B cell (primary cell): ENCODE measurements at places on chromosomes 16 and 17. TPM values are rescaled to one million over a fixed set of nuclear protein-coding genes. Genes with fewer than 3 reads are reported as not detected.
A peak's percentile ranks its signal among the peaks of the same experiment; 100 is the strongest.

The MT1M gene
- total RNA-seq: not detected in 2 replicates

The CD7 gene
- 0.58 and 0.67 TPM in 2 replicates for total RNA-seq

The OR3A3 gene
- not detected in 2 replicates for total RNA-seq

The PYDC1 gene
- total RNA-seq: not detected in 2 replicates

The PRAC1 gene
- not detected in 2 replicates for total RNA-seq

DNA sequence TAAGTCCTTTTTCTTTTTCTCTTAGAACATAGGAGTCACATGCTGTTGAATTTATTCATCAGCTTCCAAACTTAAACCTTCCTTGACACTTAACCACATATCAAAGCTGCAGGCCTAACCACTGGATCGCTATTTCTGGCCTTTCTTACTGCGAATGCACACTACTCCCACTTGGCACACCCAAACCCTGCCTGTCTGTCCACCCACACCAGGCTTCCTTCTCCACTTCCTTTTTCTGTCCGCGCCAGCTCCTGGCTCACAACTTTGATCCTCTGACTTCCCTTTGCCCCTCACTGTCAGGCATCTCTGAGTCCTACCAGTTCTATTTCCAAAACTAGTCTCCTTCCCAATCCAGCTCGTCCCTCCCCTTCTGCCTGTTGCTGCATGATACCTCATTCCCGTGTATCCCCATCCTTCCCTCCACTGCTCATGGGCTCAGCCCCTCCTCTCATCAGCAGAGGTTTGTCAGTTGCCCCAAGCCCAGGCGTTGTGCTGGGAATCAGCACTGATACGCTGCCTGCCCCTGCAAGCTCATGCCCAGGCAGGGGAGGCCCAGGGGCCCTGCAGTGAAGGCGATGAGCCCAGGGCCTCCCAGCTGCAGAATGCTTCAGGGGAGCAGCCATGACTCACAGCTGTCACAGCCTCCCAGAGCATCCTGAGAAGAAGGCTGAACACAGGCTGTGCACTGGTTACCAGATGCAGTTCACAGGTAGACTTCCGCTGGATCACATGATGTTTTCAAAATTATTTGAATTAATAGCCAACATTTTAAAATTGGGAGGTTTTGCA lies 179.8 kb downstream of the KATNIP start:
- no peak overlapping the region for H3K27ac ChIP-seq
- no peaks in the 10 kb centered on the region for H3K27me3 ChIP-seq
- no peak for DNase-seq
- H3K36me3 ChIP-seq: no peaks in the 10 kb centered on the region
- no peak overlapping the region for H3K4me3 ChIP-seq
- H3K4me1 ChIP-seq: no peaks in the 10 kb centered on the region

DNA sequence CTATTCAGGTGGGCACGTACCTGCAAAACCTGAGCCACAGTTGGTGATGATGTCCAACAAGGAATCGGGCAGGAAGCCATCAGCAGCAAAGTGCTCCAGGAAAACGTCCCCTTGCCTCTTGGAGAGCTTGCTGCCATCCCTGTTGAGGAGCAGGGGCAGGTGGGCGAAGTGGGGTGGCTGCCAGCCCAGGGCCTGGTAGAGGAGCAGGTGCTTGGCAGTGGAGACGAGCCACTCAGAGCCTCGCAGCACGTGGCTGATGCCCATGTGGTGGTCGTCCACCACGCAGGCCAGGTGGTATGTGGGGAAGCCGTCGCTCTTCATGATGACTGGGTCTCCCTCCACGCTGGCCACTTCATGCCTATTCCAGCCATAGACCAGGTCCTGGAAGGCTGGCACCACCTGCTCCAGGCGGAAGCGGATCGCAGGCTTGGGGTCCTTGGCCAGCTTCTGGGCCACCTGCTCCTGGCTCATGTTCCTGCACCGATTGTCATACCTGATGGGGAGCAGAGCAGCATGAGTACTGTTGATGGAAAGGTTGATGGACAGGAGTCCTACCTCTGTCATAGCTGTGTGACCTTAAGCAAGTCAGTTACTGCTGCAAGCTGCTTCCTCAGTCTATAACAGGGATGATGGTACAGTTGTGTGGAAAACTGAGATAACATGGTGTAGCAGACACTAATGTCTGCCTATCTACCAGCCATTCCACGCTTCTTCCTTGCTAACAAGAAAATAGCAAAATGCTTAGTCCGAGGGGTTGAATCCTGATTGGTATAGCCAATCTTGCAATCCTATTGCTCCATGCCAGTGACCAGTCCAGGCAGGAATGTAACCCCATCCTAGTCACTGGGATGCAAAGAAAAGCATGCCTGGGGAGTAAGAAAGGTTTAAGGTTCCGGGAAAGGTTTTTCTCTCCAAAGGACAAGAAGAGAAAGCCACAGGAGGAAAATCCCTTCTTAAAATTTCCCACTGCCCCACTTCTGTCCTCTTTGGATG lies 22.0 kb downstream of the EARS2 start:
- H3K27me3 ChIP-seq: no peaks in the 10 kb centered on the region
- no peak for DNase-seq
- H3K4me1 ChIP-seq: no peaks in the 10 kb centered on the region
- no peak overlapping the region for H3K4me3 ChIP-seq

DNA sequence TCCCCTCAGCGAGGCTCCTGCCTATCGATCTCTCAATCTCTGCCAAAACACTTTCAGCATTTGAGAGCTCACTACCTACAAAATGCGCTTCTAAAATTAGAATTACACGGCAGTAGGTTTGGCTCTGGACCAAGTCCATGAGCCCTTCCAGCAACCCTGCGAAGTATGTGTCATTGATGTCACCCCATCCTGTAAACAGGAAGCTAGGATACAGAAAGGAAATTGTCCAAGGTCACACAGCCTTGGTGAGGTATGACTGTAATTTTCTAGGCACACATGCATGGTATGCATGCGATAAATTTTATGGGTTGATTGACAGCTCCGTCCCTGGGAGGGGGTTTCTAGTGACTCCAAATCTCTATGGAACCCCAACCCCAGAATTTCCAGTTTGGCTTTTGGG lies 330.3 kb upstream of the CDH5 start:
- H3K4me3 ChIP-seq: no peak overlapping the region
- no peaks in the 10 kb centered on the region for H3K4me1 ChIP-seq
- no peaks in the 10 kb centered on the region for H3K36me3 ChIP-seq
- H3K27ac ChIP-seq: no peak overlapping the region
- no peaks in the 10 kb centered on the region for H3K27me3 ChIP-seq

DNA sequence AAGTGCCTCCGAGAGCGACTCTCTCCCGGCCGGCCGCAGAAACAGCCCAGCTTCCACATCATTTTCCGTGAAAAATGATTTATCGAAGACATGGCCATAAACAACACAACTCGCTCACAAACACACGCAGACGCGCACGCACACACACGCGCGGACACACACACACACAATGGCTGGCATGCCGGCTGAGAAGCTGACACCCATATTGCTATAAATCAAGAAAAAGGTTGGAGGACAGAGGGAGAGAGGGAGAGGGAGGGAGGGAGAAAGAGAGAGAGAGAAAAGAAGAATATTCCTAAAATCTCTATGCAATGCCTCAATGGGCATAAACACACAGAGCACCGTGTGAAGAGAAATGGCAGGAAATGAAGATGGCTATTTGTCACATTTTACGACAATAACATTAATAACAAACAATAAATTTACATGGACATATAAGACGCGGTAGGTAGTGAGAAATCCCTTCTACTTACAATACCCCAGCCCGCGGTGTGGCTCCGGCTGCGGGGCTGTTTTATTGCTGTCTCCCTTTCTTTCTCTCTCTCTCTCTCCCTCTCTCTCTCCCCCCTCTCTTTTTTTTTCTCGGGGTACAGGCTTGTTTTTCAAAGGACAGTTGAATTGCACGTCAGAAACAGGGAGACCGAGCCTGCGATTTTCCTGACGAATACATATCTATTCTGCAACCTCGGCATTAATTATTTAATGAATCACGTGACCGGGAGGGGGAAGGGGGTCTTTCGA lies 9.5 kb downstream of the HOXB4 start:
- DNase-seq: peak; percentile 16
- no peak overlapping the region for H3K27ac ChIP-seq
- H3K36me3 ChIP-seq: no peaks in the 10 kb centered on the region
- H3K4me1 ChIP-seq: peaks cover 5% of the 10 kb centered on the region
- H3K27me3 ChIP-seq: peaks cover 61% of the 10 kb centered on the region

GRCh38 chr16:79601931-79602627 lies 1.5 kb upstream of the MAF start:
- peak; percentile 73 for DNase-seq
- H3K36me3 ChIP-seq: no peaks in the 10 kb centered on the region
- H3K27ac ChIP-seq: no peak overlapping the region
- peaks cover 39% of the 10 kb centered on the region for H3K27me3 ChIP-seq
- peak overlapping the region; percentile 84 for H3K4me3 ChIP-seq

DNA sequence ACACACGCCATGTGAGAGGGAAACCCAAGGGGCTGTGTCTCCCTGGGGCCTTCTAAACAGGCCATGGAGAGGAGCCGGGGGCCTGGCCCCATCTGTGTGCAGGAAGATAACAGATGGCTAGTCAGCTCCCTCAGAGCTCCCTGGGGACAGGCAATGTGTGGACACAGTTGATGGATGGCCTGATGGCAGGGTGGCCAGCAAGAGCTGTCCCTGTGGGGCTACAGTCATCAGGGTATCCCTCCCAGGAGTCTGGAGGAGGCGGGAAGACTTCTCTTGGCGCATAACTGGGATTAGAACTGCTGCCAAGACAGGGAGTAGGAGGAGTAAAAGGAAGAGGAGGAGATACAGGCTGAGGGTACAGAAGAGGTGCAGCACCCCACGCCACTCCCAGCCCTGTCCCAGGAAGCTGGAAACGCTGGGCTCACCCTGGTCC lies 17.3 kb downstream of the MYO18A start:
- peaks cover 3% of the 10 kb centered on the region for H3K4me1 ChIP-seq
- no peak overlapping the region for H3K27ac ChIP-seq
- H3K27me3 ChIP-seq: no peaks in the 10 kb centered on the region
- H3K4me3 ChIP-seq: no peak overlapping the region

DNA sequence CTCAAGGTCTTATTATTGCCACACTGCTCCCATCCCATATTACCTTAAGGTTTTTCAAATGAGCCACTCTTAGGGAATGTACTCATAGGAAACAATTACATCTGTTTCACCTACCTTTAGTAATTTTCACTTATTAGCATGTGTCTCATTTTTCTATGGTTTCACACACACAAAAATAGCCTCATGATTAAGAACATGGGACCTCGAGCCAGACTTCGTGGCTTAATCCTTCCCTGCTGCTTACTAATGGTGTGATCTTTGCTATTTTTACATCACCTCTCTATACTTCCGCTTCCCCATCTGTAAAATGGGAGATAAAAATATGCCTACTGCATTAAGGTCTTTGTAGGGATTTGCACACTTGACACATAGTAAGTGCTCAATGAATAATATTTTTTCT lies 38.5 kb downstream of the OTOA start:
- no peak for DNase-seq
- H3K27me3 ChIP-seq: peaks cover 16% of the 10 kb centered on the region
- peaks cover 14% of the 10 kb centered on the region for H3K4me1 ChIP-seq
- H3K27ac ChIP-seq: no peak overlapping the region
- no peak overlapping the region for H3K4me3 ChIP-seq

DNA sequence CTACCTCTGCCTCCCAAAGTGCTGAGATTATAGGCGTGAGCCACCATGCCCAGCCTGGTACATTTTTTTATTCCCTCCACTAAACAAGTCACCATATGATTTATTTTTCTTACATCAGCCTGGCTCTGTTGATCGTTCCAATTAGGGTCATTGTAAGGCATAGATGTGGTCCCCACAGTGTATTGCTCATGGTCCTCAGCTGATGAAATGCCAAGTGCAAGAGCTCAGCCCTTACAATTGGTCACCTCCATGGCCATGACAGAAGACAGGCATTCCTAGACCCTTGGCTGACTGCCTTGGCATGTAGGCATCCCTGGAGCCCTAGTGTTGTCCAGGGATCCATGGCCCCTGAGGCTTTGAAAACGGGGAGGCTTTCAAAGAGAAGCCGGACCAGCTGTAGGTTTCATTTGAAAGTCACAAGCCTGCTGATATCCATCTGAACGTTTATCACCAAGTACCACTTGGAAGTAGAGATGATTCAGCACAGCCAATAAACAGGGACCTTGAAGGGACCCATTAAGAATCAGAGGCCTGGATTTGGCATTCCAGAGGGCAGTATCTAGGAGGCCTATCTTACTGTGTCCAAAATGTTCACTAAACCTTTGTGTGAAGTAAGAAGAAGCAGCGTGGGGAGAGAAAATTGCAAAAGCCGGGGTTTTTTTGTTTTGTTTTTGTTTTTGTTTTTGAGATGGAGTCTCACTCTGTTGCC lies 20.6 kb upstream of the PRKCA start:
- H3K4me3 ChIP-seq: no peak overlapping the region
- H3K27me3 ChIP-seq: no peaks in the 10 kb centered on the region
- H3K4me1 ChIP-seq: no peaks in the 10 kb centered on the region
- no peak overlapping the region for H3K27ac ChIP-seq
- H3K36me3 ChIP-seq: no peaks in the 10 kb centered on the region

GRCh38 chr16:49366669-49367068 lies 6.9 kb upstream of the C16orf78 start:
- DNase-seq: no peak
- no peak overlapping the region for H3K27ac ChIP-seq
- H3K36me3 ChIP-seq: no peaks in the 10 kb centered on the region
- H3K4me1 ChIP-seq: peaks cover 7% of the 10 kb centered on the region
- H3K27me3 ChIP-seq: no peaks in the 10 kb centered on the region
- no peak overlapping the region for H3K4me3 ChIP-seq

- DNase-seq: no peak
- no peaks in the 10 kb centered on the region for H3K4me1 ChIP-seq
- no peaks in the 10 kb centered on the region for H3K27me3 ChIP-seq
- no peak overlapping the region for H3K27ac ChIP-seq
- no peak overlapping the region for H3K4me3 ChIP-seq
These were observed 7.2 kb downstream of the ADORA2B start for GRCh38 chr17:15952048-15952532.

DNA sequence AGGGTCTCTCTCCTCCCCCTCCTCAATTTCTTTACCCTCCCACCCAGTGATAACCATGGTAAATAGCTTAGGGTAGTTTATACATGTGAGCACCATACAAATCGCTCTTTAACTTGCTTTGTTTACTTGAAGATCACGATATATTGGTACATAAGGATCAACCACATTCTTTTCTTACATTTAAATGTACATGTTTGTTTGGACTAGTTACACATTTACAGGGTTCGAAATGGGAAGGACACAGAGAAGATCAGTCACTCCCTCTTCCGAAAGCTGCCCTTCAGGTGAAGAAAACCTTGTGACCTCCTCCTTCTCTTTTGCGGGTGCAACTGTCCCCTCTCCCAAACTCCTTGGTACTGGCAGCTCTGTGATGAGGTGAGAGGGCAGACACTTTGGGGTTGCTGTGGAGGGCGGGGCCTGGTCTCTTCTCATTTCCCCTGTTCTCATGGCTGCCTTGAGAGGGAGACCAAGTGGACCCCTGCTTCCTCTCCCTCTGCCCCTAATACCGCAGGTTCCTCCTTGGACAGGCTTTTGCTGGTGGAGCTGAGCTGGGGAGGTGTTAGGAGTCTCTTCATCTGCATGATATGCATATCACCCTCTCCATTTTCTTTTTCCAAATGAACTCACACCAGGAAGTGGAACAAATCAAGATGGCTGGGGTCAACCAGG lies 4.7 kb upstream of the PIK3R6 start:
- no peak overlapping the region for H3K4me3 ChIP-seq
- no peak overlapping the region for H3K27ac ChIP-seq
- H3K27me3 ChIP-seq: no peaks in the 10 kb centered on the region
- H3K4me1 ChIP-seq: no peaks in the 10 kb centered on the region
- H3K36me3 ChIP-seq: no peaks in the 10 kb centered on the region

- no peaks in the 10 kb centered on the region for H3K4me1 ChIP-seq
- no peak for DNase-seq
- peaks cover 41% of the 10 kb centered on the region for H3K36me3 ChIP-seq
- no peak overlapping the region for H3K4me3 ChIP-seq
- H3K27me3 ChIP-seq: no peaks in the 10 kb centered on the region
These were observed 10.4 kb downstream of the NCBP3 start for GRCh38 chr17:3835410-3836229.

- no peak for DNase-seq
- no peaks in the 10 kb centered on the region for H3K27me3 ChIP-seq
- H3K36me3 ChIP-seq: no peaks in the 10 kb centered on the region
- H3K4me1 ChIP-seq: no peaks in the 10 kb centered on the region
- H3K27ac ChIP-seq: no peak overlapping the region
These were observed 16.4 kb upstream of the SLC13A5 start for GRCh38 chr17:6729531-6729930.
